ENCODE measurements at places on chromosomes 13 and 19.

GRCh38 chr13:111937777-111938311, 129.1 kb upstream of the SOX1 start:
- no peak for DNase-seq

DNA sequence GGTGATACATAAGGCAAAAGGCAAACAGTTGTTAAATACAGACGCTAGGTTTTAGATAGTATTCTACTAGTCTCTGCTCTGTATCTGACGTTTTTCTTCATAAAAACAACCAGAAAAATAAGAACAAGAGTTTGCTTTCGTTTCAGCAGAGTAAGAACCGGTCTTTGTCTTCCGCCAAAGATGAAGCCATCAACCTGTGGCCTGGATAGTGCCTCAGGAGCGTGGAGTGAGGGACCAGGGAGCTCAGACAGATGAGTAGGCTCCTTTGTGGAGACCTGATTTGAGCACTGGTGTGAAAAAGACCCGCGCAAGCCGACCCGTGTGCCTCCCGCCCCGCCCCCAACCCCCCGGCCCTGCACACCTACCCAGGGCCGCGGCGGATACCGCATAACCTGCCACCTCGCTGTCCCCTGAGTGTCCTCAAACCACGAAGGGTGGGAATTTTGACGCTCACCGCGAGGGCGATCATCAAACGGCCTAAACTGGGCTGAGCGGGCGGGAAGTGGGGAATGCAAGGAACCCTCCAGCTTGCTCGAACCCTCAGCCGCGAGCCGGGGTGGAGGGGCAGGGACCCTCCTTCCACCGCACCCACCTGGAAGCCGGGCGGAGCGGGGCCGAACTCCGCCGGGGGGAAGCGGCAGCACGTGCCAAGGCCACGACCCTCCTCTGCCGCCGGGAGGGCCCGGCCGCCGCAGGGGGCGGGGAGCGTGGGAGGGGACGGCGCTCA, 866 bp upstream of the LMO7 start:
- DNase-seq = no peak

- DNase-seq = no peak
Observed at GRCh38 chr19:29560313-29561075, 34.7 kb downstream of the VSTM2B start.

- DNase-seq = no peak
Observed at GRCh38 chr13:110414283-110414682, 107.2 kb downstream of the COL4A2 start.

DNA sequence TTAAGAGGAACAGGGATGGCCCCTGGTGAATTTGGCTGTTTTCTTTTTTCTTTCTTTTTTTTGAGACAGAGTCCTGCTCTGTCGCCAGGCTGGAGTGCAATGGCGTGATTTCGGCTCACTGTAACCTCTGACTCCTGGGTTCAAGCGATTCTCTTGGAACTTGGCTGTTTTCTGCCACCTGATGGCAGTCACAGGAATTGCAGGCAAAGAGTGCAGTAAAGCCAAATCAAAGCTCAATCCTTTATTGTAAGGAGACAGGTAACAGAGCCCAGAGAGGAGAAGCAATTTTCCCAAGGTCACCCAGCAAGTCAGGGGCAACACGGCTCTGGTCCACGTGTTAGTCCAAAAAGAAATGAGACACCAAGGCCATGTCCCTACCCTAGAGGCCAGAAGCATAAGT, 6.2 kb downstream of the TINCR start:
- no peak for DNase-seq

DNA sequence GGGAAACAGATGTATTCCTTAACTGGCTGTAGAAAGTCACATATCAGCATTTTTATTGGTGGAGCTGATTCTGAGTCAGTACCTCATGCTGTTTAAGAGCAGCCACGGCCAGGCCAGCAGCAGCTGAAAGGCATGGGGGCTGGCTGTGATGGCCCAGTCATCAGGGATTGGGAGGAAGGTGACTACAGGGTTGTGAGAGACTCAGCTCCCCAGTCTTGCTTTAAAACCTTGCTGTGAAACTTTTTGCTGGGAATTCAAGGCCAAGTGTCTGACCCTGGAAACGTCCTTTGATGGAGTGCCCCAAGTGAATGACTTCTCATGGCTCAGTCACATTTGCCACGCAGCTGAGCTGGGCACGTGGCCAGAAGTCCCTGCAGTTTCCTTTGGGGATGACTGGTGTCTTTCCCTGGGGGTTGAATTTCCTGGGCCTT, 39.1 kb upstream of the RNF113B start:
- DNase-seq = no peak

DNA sequence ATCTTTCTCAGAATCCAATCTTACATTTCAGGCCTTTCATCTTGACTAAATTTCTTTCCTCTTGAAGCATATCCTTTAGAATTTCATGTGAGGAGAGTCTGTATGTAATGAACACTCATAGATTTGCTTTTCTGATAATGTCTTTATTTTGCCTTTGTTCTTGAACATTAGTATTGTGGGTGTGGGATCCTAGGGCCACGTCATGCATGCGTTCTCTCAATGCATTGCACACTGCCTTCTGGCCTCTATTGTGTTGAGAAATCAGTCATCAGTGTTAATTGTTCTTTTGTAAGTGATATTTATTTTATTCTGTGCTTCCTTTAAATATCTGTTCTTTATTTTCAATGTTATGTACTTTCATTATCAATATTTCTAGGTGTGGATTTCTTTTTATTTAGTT, 364.9 kb downstream of the OXGR1 start:
- DNase-seq = no peak

Data from cortex of kidney (tissue), 1 donor.